BE2C (cell line): ENCODE measurements at places on chromosomes 12 and 14.

DNA sequence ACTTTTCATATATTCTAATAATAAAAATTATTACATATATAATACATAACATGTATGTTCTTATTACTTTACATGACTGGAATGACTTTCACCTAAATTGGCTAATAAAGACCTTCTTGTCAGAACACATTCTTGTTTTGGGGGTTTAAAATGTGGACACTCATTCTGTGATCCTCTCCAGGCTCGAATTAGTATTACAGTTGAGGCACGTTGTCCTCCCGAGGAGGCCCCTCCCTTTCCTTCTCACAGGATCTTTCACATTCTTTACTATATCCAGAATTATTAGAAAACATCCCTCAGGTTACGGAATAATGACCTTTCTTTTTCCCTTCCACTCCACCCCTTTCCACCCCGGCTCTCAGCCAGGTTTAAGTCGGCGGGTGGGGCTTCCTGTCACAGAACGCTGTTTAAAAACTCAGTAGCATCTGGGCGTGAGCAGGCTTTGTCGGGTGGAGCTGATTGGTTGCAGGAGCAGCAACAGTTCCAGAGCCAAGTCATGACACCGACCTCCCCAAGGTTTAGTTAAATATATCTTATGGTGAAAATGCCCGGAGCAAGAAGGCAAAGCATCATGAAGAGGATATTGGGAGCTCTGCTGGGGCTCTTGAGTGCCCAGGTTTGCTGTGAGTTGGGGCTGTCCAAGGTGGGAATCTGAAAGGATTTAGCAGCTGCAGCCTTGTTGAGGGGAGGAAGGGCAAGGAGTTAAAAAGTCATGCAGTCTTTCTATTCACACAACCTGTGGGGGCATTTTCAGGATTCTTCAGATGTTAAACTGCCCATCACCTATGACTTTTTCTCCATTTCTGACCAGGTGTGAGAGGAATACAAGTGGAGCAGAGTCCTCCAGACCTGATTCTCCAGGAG is 396.7 kb upstream of the OR4E1 start:
- no peak for DNase-seq

GRCh38 chr12:46773586-46774321 is 52.0 kb downstream of the SLC38A4 start:
- DNase-seq: no peak

DNA sequence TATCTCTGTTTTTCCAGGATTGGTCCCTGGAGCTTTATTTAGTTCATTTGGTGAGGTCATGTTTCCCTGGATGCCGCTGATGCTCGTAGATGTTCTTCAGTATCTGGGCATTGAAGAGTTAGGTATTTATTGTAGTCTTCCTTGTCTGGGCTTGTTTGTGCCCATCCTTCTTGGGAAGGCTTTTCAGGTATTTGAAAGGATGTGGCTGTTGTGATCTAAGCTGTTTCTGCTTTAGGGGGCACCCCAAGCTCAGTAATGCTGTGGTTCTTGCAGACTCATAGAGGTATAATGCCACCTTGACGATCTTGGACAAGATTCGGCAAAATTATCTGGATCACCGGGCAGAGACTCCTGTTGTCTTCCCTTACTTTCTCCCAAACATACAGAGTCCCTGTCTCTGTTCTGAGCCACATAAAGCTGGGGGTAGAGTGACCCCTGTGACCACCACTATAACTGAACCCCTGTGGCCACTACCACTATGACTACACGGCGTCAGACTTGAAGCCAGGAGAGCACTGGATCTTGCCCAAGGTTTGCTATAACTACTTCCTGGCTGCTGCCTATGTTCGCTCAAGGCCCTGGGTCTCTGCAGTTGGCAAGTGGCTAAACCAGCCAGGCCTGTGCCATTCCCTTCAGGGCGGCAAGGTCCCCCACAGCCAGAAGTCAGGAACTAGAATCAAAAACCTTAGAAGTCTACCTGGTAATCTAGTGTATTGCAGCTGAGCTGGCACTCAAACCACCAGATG is 40.9 kb downstream of the FGD4 start:
- DNase-seq: no peak

- DNase-seq: no peak
Observed at GRCh38 chr12:42299392-42300308, 26.2 kb downstream of the ZCRB1 start.

- DNase-seq: peak; percentile 62
Observed at GRCh38 chr12:124660851-124661250, 93.4 kb upstream of the NCOR2 start.

DNA sequence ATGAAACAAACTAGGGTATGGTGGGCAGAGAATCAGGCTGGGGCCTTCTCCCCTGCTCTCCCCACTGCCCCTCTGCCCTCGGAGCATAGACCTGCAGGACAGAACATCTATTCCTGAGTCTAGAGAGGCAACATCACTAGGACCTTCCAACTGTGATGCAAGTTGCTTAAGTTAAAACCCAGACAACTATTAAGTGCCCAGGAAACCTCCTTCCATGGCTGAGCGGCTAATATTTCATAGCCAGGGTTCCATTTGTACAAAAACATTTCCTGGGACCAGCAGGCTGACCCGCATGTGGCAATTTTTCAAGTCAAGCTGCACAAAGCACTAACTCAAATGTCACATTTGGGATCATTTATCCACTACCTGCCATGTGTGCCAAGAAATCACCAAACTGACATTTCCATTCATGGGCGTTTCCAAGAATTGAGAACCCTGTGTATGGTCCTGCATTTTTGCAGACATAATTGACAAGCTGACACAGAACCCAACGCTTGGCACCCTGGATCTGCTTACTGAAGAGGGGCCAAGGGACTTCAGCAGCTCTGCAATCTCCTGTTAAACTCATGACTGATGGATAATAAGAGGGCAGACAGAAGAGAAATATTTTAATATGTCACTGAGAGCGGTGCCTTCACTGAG is 32.7 kb downstream of the NT5DC3 start:
- no peak for DNase-seq

DNA sequence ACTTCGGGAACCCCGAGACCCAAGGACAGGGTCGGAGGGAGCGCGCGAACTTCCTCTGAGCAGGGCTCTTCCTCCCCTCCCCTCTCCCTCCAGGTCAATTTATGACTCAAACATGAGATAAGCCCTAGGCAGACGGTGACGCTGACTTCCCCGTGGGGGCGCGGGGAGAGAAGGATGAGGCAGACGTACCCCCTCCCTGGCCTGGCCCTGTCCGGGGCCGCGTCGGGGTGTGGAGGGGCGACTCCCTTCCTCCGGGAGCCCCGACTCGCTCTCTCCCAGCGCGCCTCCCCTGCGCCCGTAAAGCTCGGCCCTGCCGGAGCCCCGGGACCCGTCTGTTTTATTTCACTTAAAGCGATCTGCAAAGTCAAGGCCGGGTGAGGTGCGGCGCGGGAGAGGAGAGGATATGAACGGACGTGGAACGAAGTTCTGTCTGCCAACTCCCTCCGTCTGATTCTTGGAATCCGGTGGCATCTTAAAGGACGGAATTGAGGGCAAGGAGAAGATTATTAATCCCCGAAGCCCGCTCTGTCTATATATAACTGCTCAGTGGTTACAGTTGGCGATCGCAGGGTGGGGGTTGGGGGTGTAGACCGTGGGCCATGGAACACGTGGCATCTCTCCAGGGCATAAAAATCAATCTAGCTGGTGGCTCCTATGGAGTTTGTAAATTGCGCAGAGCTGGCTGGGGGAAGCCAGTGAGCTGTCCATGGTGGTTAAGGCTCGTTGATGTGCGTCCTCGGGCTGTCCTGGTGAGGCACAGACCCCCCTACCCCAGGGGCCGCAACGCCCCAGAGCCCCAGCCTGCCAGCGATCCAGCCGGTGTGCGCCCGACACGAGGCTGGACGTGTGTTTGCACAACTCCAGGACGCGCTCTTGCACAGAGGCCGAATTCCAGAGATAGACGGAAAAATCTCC is 2.9 kb upstream of the PTHLH start:
- peak; percentile 36 for DNase-seq

DNA sequence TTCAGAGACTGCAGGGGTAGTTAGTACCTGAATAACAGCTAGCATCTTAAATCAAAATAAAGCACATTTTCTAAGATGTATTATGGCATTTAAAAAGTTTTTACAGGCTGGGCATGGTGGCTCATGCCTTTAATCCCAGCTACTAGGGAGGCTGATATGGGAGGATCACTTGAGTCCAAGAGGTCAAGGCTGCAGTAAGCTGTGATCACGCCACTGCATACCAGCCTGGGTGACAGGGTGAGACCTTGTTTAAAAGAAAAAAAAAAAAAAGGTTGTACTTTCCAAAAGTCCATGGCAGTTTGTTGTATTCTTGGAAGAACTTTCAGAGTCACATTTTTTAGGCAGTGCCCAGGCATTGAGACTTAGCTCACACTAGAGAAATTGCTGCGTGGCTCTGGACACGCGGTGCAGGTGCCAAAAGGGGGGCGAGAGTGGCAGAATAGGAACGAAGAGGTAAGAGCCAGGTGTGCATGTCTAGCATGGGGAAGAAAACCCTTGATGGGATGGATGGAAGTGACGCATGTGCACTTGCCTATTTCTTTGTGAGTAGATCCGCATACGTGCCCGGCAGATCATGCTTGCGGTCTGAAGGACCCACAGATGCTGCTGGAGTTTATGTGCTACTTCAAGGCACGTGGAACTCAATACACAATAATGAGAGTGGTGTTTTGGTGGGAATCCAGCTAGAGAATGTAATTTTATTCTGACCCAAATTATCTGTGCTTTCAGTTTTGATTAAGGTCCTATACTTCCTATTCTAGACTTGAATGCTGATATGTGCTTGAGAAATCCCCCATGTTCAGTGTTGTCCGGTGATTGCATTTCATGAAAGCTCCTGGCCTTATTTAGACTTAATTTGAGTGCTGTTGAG is 11.9 kb downstream of the ANKRD13A start:
- no peak for DNase-seq
